HFF-Myc (cell line): ENCODE measurements at places on chromosomes 7 and 10.

- DNase-seq = no peak
Measured at GRCh38 chr10:113618338-113618737, 45.5 kb downstream of the NRAP start.

- no peak for DNase-seq
Measured at GRCh38 chr10:1685699-1686490, 51.4 kb downstream of the ADARB2 start.

GRCh38 chr7:4742051-4742573 is 33.3 kb upstream of the AP5Z1 start:
- no peak for DNase-seq

DNA sequence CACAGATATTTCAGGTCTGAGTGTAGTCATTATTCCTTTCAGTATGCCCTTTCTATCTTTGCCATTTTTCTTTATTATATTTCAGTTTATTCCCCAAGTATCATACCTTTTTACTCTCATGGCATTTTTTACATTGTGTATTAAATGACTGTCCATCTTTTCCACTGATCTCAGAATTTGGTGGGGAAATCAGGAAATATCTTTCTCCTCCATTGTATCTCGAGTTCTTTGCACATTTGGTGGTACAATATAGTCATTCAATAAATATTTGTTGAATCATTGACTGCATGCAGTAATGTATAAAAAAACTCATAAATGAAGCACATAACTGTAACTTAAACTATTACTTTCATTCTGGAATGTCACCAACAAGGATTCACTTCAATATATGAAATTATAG is 354.7 kb downstream of the HGF start:
- DNase-seq = no peak

GRCh38 chr7:89200758-89201157 is 405.2 kb upstream of the TEX47 start:
- DNase-seq = no peak

- DNase-seq = no peak
Measured at GRCh38 chr7:233249-234035, 41.1 kb downstream of the FAM20C start.
